ENCODE measurements at places on chromosomes 11 and 22.

DNA sequence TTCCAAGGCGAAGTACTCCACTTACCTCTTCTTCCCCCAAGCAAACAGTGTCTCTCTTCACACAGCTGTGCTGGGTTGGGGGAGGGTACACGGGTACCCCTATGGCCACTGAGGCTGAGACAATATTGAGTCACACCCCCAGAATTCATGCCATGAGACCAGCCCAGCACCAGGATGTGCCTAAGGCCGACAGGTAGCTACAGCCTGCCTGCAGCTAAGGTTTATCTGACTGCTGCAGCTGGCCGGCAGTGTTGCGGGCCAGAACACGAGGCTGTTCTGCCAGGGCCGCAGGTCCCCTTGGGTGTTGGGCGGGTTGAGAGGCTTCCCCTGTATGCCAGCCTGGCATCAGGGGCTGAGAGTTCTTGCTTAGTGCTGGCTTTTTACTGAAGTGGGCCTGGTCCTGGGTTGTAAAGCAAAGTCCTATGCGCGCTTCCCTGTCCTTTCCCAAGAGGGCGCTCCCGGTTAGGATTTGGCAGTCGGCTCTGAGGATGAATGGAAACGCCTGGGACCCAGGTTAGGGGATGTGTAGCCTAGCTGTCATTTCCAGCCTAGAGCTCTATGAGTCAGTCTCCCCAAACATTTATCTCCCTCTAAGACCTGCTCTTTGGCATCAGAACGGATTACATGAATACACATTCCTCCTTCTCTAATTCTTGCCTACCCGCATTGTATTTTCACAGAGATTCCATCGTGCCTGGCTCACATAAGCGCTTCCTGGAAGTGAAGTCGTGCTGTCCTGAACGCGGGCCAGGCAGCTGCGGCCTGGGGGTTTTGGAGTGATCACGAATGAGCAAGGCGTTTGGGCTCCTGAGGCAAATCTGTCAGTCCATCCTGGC, 7.1 kb downstream of the USP18 start:
- no peak for DNase-seq

DNA sequence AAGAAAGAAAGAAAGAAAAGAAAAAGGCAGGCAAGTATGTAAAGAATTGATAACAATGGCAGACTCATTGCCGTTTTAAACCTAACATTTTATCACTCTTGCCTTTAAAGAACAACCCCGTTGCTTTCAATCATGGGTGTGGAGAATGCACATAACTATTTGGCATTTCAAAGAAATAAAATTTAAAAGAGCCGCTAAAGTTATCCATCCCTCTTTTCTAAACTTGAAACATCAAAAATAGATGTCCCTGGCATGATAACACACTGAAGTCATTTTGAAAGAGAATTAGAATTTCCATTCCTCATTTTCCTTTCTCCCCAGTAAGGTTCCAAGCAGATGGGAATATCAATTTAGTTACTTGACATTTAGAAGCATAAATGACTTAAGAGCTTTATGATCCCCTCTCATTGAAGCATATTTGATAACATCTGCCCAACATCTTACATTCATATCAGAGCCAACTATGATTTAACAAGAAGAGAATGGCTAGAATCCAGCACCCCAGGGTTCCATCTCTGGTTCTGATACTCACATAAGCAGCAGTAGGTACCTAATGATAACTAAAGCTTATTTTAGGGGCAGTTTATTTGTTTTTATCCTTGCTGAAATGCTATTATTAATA, 529.6 kb upstream of the LRRC4C start:
- no peak for DNase-seq

DNA sequence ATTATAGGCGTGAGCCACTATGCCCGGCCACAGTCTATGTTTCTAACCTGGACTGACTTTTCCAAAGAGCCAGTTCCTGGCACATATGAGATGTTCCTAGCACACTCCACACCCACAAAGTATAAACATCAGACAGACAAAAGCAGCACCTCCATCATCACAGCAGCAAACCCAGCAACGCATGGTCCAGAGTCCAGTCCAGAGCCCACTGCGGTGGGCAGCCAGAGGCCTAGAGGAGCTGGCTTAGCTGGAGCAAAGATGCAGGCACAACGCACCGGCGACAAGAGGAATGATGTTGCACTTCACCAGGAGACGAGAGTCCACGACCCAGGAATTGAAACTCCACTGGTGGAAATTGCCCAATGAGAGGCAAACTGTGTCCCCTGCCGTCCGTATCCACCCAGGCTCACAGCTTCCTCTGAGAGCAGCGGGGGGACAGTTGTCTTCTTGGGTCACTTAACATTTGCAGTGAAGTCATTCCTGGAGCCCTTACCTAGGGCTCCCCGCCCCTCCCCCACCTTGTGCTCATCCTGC, 36.6 kb downstream of the RPS6KA4 start:
- no peak for DNase-seq

GRCh38 chr11:63767565-63768236, 874 bp downstream of the ZFTA start:
- peak; percentile 2 for DNase-seq

GRCh38 chr11:65454311-65454695, 31.7 kb downstream of the NEAT1 start:
- no peak for DNase-seq

- no peak for DNase-seq
Measured at GRCh38 chr22:42929838-42930155, 72.7 kb upstream of the ARFGAP3 start.

DNA sequence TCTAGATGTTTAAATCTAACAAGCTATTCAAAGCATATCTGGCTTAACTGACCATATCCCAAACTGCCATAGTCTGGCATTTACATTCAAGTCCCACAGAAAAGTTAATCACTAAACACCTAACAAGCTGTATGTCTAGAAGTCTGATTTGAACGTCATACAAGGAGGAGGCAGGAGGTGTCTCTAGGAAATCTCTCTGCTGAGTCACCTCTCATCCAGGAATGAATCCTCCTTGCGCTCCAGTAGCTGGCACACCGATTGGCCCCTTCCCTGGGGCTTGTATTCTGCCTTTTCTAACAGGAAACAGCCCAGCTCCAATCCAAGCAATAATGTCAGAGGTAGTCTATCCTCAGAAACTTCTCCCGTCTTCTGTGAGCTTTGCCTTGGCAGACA, 31.8 kb downstream of the FEZ1 start:
- DNase-seq = no peak

DNA sequence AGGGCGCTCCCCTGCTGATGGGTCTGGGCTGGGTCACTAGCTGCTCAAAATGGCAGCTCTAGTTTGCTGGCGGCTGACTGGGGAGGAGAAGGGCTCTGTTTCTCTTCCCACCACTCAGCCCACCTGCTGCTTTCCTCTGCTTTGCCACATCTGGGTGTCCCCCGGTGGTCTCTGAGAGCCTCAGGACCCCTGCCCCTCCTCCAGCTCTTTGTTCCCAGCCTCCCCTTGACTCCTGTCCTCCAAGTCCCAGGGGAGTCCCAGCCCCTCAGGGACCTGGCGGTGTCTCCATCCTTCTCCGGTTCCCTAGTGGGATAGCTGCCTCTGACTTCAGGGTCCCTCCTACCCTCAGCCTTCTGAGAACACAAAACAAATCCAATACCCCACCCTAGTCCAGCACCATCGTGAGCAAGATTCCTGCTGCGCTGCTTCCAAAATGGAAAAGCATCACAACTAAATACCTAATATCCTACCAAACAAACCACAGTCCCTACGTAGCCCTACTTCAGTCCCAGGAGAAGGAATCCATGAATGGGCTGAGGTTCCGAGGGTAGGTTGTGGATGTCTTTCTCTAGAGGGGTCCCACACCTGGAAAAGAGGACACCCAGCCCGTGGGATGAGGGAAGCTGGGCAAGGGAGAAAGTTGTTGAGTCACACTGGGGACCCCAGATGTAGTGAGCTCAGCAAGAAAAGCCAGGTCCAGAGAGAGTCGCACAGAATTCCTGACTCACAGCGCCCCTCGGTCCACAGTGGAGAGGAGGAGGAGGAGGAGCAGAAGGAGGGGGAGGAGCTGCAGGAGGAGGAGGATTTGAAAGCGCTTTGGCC, 45.0 kb upstream of the NNMT start:
- no peak for DNase-seq

DNA sequence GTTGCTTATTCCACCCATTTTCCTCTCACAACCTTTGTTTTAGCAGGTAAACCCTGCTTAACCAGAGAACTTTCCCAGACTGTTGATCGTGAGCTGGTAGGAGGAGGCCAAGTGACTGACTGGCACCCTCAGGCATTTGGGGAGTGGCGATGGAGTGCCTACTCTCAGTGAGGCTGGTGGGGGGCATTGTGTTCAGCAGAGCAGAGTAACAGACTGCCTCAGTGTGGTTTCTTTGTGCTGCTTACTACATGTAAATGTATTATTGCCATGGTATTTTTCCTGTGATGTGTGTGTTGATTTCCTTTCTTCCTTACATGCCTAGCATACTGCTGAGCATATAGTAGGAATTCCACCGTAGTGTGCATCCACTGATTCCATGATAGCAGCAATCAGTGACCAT, 2.6 kb downstream of the MARK2 start:
- DNase-seq = no peak

DNA sequence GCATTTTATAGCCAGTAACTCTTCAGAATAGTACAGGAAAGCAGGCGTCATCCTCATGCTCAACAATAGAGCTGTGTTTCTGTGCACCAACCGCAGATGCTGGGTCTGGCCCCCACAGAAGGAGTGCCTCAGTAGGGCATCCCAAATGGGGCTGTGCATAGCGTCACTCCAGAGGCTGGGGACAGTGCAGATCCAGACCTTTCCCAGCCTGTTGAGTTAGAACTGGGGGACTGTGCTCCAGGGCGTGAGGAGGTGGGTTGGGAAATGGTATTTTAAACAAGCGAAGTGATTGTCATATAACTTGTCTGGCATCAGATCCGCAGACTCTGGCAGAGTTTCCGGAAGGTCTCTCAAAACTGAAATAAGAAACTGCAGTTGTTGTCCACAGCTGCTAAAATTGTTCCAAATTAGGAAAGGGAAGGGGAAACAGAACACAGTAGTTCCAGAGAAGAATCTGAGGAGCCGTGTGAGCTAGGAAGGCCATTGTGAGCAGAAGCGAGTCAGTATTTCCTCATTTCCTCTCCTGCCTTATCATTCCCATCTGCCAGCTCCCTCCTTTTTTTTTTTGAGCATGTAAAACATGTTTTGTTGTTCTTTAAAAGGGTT, 52.2 kb downstream of the JAM3 start:
- no peak for DNase-seq

GRCh38 chr11:95322539-95322938, 91.5 kb upstream of the SESN3 start:
- DNase-seq = no peak

- DNase-seq = no peak
Measured at GRCh38 chr11:130449996-130450769, 1.7 kb downstream of the ADAMTS15 start.

DNA sequence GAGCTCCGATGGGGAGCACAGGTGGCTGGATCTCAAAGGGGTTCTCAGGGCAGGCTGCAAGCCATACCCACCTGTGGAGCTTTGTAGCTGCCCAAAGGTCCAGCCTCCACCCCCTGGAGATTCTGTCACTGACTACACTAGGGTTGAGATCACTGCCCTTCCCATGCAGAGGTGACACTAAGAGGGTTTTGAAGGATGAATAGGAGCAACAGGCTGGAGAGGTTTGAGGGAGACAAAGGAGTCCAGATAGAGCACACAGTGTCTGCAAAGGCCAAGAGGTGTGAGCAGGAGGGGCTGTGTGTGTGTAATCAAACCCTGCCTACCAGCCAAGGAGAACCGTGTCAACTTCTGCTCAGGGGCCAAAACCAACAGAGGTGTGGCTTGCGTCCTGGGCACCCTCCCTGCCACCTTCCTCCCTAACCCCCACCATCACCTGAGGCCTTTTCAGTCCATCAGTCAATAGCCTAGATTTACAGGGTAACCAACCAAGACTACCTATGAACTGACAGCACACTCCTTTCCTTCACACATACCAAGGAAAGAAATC, 43.0 kb upstream of the WNT11 start:
- no peak for DNase-seq

DNA sequence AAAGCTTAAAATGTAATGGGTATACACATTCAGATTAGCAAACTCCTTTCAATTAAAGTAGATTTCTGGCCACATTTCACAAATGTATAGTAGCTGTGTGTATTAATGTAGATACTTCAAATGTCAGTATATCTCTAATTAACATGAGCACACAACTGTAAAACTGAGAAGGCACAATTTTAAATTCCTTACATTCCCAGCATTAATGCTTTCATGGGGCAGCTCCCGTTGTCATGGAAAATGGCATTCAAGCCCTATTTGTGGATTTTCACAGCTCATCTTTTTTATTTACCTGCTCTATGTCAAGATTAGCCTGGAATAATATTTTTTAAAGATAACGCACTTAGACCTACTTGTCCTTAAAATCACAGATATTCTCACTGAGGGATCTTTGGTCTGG, 113.6 kb upstream of the SOX6 start:
- no peak for DNase-seq

- no peak for DNase-seq
Measured at GRCh38 chr11:1500466-1501420, 14.2 kb upstream of the MOB2 start.

DNA sequence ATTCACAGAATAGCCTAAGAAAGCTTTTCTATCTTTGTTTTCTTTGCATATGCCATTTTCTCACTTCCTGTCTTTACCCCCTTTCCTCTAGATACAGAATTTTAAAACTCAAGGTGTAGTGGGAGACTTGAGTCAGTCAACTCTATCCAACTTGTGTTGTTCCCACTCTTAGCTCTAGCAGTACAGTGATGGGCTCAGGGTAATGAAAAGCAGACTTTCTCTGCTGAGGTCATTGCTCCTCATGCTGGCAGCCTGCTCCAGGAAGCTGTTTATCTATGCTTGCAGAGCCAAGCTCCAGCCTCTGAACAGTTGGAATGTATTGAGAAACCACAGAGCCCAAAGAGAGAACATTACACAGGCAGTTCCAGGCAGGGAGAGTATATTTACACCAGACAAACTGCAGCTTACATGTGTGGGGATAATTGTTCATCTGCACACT, 68.1 kb downstream of the CSTPP1 start:
- DNase-seq = no peak

DNA sequence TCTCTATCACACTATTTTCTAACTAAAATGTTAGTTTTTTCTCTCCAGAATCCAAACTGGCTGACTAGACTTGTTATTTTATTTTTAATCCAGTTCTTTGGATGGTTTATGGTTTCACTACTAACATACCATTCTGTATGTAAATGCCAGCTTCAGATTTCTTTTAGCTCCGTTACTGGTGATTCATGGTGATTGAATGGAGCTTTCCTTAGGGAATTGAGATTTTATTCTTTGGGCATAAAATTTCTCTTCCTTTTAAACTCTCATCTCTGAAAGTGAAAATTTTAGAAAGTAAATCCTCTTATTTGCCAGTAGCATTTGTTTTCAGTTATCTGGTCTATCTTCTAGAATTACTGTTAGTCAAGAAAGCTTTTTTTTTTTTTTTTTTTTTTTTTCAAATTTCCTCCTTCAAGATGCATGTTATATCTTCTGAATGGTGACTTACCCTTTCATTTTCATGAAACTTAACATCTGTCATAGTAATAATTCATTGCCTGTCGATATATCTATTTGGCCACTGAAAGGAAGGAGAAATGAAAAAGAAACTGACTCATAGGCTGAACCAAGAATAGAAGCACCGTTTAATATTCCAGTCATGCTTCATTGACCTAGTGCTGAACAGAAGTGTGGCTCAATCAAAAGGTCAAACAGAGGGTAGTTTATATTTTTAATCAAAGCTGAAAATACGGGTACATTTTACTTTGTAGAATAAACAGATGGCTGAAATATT, 6.4 kb downstream of the ENDOD1 start:
- DNase-seq = no peak
